Astrocyte (in vitro differentiated cells and primary cell): ENCODE measurements at places on chromosomes 3 and 15.

- DNase-seq, result no peak
Measured at GRCh38 chr3:13281507-13282357, 138.4 kb downstream of the NUP210 start.

GRCh38 chr15:71430782-71431181 lies 315.5 kb downstream of the THSD4 start:
- DNase-seq, result no peak

DNA sequence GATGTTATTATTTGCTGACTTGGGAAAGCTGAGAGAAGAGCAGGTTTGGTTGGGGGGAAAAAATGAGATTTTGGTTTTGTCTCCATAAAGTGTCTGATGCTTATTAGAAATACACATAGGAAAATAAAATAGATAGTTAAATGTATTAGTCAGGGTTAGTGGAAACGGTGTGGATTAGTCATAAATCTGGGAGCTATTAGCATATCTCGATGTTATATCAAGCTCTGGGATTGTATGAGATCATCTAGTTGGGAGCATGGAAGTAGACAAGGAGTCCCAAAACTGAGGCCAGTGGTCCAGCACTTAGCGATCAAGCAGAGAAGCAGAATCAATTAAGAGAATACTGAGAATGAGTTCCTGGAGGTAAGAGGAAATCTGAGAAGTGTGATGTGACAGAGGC lies 845.5 kb downstream of the ROBO2 start:
- peak; percentile 12 for DNase-seq

DNA sequence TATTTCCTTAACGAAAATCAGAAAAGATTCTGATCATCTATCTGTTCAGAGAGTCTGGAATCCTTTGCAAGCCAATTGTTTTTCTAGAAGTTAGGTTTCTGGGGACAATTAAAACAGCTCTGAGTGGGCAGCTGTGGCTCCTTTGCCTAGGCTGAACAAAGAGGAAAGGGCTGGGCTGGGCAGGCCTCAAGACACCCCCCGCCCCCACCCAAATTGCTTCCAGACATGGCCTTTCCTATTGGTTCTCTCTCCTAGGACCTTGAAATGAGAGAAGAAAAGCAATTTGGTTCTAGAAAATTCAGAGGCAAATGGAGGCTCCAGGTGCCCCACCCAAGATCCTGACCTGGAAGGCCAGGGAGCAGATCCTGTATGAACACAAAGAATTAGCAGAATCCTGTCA lies 2.3 kb upstream of the ADPGK start:
- no peak for DNase-seq

DNA sequence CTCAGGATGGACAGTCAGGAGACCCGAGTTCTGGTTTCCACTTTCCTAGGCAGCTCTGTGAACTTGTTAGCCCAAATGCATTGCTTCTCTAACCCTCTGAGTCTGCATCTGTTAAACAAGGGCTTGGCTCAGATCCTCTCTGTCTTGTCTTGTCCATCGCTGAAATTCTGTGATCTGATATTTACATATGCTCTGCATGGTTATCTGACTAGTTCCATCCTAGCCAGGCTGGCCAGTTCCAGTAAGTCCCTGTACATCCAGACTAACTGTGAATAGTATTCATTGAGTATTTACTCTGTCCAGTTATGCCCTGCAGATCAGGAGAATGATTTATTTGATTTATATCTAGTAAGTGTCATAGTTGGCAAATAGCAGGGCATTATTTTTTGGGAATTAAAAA lies 27.0 kb upstream of the SV2B start:
- DNase-seq, result no peak

- no peak for DNase-seq
Measured at GRCh38 chr3:74415731-74416130, 198.7 kb downstream of the CNTN3 start.

- DNase-seq, result no peak
Measured at GRCh38 chr3:50515565-50516439, 12.4 kb upstream of the CACNA2D2 start.

GRCh38 chr15:32851572-32851971 lies 133.8 kb downstream of the GREM1 start:
- DNase-seq, result peak; percentile 86

GRCh38 chr15:97077975-97078374 lies 747.5 kb downstream of the NR2F2 start:
- DNase-seq, result no peak

GRCh38 chr15:65196637-65197336 lies 11.6 kb upstream of the CLPX start:
- DNase-seq, result no peak

DNA sequence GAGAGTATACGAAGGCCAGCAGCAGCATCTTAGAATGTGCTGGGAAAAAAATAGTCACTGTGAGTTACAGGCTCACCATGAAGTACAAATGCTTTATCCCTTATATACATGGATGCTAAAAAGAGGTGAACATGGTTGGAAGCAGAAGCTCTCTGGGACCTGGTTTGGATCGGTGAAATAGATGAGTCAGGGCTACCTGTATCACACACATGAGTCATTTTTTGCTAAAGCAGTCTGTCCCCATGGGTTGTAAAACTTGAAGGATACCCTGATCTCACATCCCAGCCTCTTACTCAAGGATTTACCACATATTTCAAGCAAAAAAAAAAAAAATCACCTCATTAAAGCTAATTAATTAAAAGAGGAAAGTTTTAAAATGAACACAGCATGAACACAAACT lies 6.9 kb upstream of the SERPINI2 start:
- no peak for DNase-seq

- no peak for DNase-seq
Measured at GRCh38 chr15:100898661-100899462, 19.2 kb downstream of the ALDH1A3 start.

DNA sequence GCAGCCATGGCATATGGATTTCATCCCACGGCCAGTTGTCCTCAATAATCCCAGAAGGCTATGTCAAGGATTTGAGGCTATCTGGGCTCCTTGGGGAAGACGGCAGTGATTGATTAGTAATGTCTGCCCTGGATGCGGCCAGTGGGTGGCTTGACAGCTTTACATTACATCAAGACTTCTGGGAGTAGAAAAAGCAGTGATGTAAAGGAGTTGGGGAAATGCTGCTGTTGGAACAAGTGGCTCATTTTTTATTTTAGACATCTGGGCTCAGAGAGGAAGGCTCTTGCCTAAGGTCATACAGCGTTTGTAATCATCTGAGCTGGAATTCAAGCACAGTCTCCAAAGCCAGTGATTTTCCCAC lies 94.1 kb downstream of the FLNB start:
- peak; percentile 22 for DNase-seq

GRCh38 chr3:13014755-13015285 lies 58.4 kb downstream of the IQSEC1 start:
- DNase-seq, result no peak

DNA sequence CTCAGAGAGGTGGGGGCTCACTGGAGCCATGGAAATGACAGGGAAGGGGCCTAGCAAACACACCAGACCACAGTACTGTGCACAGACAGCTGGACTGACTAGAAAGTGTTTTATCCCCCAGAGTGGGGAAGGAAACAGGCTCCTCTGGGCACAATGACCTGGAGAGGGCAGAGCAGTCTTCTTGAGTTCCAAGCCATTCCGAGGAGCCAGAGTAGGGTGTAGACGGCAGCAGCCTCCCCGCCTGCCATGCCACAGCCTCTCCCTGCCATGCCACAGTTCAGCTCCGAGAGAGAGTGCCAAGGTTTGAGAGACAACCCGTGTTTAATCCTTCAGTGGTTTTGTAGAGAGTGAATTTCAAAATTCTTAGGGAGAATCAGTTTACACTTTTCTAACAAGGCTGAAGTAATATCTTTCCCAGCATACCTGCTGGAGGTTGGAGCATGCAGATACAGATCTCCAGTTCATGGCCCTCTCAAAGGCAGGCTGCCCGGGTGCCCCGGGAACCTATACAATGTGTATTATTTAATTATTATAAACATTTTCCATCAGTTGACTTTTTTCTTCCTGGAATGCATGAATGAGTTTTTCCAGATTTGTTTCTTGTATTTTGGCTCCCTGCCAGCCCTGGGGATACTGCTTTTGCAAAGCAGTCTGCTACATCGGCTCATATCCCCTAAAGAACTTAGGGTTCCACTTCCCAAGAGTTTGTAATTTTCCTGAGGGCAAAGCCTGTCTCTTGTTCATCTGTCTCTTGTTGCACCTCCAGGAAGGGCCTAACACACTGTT lies 3.2 kb downstream of the PODXL2 start:
- DNase-seq, result no peak

DNA sequence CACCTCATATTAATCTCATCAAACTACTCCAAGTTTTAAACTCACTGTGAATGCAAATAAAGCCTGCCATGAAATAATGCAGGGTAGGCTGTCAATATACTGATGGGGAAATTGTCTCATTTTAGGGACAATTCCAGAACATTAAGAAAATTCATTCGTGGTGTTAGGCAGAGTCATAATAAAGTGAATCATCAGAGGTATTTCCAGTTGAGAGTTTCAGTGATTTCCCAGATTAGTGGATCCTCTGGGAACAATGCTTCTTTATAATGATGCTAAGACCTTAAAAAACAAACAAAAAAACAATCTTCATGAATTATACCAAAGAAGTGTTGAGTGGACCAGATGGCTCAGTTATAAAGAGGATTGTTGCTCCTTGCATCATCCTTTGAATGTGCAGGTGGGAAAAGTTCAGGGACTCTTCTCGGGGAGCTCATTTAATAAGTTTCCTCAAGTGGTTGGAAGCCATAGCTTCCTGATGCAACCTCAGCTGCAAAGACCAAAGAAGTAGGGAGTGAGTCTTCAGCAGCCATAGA lies 360.9 kb upstream of the TRIM42 start:
- no peak for DNase-seq

DNA sequence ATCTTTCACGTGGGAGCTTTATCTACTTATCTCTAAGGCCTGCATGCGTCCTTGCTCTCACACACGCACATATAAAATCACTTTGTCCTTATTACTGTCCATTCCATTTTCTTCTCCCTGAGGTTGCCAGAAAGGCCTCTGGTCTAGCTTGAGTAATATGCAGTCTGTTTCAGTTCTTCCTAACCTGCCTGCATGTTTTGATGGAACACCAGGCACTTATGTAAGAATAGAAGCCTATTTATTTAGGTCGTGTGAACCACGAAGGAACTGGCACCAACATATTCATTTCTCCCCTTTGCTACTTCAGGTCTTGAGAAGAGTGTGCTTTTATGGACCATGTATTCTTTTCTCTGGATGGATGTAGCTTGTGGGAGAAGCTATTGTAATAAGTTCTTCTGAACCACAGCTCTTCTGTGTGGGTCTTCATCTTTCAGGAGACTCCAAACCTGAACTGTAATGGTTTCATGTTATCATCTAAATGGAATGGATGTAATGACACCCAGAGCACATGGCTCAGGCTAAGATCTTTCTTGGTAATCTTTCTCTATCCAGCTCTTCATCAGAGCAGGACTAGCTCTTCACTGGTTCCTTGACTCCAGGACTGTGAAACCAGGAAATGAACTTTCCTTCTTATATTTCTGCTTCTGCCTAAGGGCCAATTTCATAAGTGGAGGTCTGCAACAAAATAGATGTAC lies 53.8 kb downstream of the UBE2E2 start:
- DNase-seq, result peak; percentile 5
